ENCODE measurements at places on chromosomes 4 and X. TPM values are rescaled to one million over a fixed set of nuclear protein-coding genes. Genes with fewer than 3 reads are reported as not detected.

The UGT8 gene
- total RNA-seq: 5.1 TPM

The OTUD6A gene
- not detected for total RNA-seq

The RBMXL3 gene
- total RNA-seq: not detected

The DMRTC1B gene
- total RNA-seq: 2.6 TPM

The TRIM2 gene
- total RNA-seq: 18.4 TPM

The DGKK gene
- total RNA-seq: not detected

The ETDB gene
- not detected for total RNA-seq

The MTMR8 gene
- 1.6 TPM for total RNA-seq

The HNRNPDL gene
- total RNA-seq: 86.9 TPM

The PF4V1 gene
- not detected for total RNA-seq

The CT45A3 gene
- total RNA-seq: not detected

The PCDH11X gene
- total RNA-seq: not detected

The PRSS12 gene
- 7.9 TPM for total RNA-seq

The PRRG1 gene
- 1.6 TPM for total RNA-seq

The AGA gene
- 12.1 TPM for total RNA-seq

The STATH gene
- not detected for total RNA-seq

The NDP gene
- total RNA-seq: not detected

The SHISA3 gene
- 0.16 TPM for total RNA-seq

The BRS3 gene
- total RNA-seq: 0.14 TPM

The DKK2 gene
- not detected for total RNA-seq

The KCNIP4 gene
- total RNA-seq: not detected

The DIPK2B gene
- 1.4 TPM for total RNA-seq

The CNGA1 gene
- total RNA-seq: 0.67 TPM

The TCP11X2 gene
- total RNA-seq: not detected

The FAM184B gene
- not detected for total RNA-seq

The TSPAN5 gene
- 0.67 TPM for total RNA-seq

The MND1 gene
- not detected for total RNA-seq

The FUNDC1 gene
- 2.6 TPM for total RNA-seq

The CD38 gene
- total RNA-seq: 1.6 TPM

The RPA4 gene
- 0.62 TPM for total RNA-seq

The ATP1B4 gene
- not detected for total RNA-seq

The SH3RF1 gene
- total RNA-seq: 16.5 TPM

The BANK1 gene
- total RNA-seq: 0.40 TPM

The DRP2 gene
- 0.06 TPM for total RNA-seq

The FRMPD4 gene
- total RNA-seq: 0.03 TPM

The SORBS2 gene
- total RNA-seq: 210 TPM

The MAP3K15 gene
- 1.0 TPM for total RNA-seq

The XAGE1A gene
- not detected for total RNA-seq

The TRIM75 gene
- not detected for total RNA-seq

The S100P gene
- total RNA-seq: not detected

The LUZP4 gene
- total RNA-seq: not detected

The TXK gene
- total RNA-seq: 1.6 TPM

The SMIM10 gene
- total RNA-seq: 1.2 TPM

The CT83 gene
- total RNA-seq: not detected

The RAB9B gene
- total RNA-seq: 0.38 TPM

The HERC5 gene
- 3.0 TPM for total RNA-seq

The VCX2 gene
- total RNA-seq: not detected

The HSFX4 gene
- total RNA-seq: not detected

The MAPK10 gene
- total RNA-seq: 9.7 TPM

The ZCCHC12 gene
- 0.08 TPM for total RNA-seq

The ACOT9 gene
- total RNA-seq: 9.3 TPM

The HSFX2 gene
- not detected for total RNA-seq

The PDZD4 gene
- 0.93 TPM for total RNA-seq

The CACNA1F gene
- total RNA-seq: 0.03 TPM

The MAGEE1 gene
- total RNA-seq: 1.6 TPM

The WAS gene
- total RNA-seq: 5.7 TPM

The NR3C2 gene
- 8.3 TPM for total RNA-seq

The CDK16 gene
- total RNA-seq: 39.3 TPM

The TLL1 gene
- total RNA-seq: 3.0 TPM

All from pancreas (tissue), 10 donors.